Activated T-helper 2 cell treated with anti-CD3 and anti-CD28 coated beads, Interferon-gamma antibody, Interleukin-2, Interleukin-4, amounts not matched to agents 10 μg/mL and 5 μg/mL and 100 μg/mL, durations not matched to agents 14 hours and 24 hours and 36 hours (primary cell): ENCODE measurements at places on chromosomes 1 and 21.
A peak's percentile ranks its signal among the peaks of the same experiment; 100 is the strongest.

DNA sequence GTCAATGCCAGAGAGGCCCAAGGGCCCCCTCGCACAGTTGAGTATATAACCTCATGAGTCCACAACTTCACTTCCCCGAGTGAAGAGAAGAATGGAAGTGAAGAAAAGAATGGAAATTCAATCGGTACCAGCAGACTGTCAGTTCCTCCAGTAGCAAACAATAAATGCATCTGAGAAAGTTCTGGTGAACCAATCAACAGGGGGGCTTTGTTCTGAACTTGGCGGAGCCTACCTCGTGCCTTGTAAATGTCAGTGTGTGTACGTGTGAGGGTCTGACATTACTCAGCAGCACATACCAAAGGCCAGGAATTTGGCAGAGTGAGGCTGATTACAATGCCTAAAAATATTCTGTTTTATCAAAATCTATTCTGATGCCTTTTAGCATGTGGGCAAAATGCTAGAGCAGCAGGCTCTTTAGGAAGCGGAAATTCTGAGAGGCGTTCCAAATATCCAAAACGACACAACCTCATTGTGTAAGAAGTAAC lies 238.5 kb downstream of the LTN1 start:
- DNase-seq, result no peak

GRCh38 chr1:47347735-47348134 lies 14.1 kb downstream of the CMPK1 start:
- DNase-seq, result no peak

GRCh38 chr1:89270423-89270822 lies 2.2 kb downstream of the GBP5 start:
- no peak for DNase-seq

GRCh38 chr1:153883223-153883622 lies 39.5 kb downstream of the GATAD2B start:
- DNase-seq, result no peak

- no peak for DNase-seq
Measured at GRCh38 chr21:45577801-45578175, 35.5 kb upstream of the SLC19A1 start.

DNA sequence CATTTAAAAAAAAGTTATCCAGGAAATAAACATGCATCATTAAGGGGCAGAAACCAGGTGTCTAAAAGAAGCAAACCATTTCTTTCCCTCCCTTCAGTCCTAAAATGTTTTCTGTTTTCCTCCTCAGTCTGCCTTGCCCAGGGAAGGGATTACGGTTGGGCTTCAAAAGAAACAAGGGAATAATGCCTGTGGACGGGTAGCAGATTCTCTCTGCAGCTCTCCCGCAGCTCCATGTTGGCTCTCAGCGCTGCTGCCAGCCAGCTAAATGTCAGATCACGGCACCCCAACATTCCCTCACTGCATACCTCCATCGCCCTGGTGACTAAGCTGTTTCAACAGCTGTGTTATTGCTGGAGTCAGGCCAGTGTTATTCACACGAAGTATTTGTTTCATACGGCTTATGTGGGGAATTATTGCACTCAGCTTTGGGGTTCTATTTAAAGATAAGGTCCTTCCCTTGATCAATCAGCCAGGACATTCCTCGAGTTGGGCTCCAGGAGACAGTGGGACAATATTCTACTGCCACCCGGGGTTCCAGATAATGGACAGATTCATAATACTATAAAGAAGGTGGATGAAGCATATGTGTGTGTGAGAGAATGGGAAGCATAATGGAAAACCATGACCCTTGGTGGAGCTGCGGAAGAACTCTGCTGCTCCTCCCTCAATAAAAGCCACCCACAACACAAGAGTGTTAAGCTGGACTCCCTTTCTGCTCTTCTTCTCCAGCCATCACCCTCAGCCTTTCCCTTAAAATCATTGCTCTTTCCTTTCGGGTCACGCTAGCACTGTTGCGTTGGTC lies 58.2 kb downstream of the WLS start:
- no peak for DNase-seq

- DNase-seq, result no peak
Measured at GRCh38 chr1:189269011-189269410, 1208.7 kb downstream of the BRINP3 start.

GRCh38 chr1:15400627-15401026 lies 9.1 kb upstream of the EFHD2 start:
- no peak for DNase-seq

- DNase-seq, result no peak
Measured at GRCh38 chr1:22196041-22196440, 53.1 kb upstream of the WNT4 start.

DNA sequence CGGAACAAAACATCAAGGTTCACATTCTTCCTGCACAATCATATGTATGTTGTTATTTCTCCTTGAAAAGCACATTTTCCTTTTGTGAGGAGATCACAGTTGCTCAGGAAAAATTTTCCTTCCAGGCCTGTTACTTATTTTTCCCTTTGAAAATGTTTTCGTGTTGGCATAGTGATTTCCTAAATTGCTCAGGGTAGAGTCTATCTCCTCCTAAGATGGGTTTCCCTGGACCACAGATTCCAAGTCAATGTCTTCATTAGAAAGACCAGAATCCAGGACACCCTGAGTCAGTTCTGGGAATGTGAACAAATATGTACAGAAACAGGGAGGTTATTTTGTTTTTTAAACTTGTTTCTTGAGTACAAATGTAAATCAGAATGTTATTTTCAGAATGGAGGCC lies 94.3 kb upstream of the C1orf105 start:
- DNase-seq, result no peak

DNA sequence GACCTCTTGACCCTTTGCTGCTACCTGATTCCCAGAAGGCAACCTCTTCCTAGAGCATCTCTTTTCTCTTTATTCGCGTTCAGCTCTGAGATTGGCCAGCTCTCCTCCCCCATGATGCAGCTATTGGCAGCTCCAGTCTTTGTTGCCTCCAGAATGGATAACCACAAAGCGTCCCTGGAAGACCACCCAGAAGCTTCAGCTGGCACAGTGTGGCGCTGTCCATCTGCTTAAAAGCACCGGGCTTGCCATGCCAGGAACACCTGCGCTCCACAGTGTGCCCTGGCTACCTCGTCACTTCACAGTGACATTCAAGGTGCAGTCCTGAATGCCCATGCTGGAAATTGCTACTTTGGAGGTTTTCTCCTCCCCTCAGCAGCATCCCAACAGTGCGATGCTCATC lies 353.9 kb downstream of the LMO4 start:
- DNase-seq, result no peak

GRCh38 chr1:24052220-24052619 lies 59.7 kb downstream of the MYOM3 start:
- DNase-seq, result no peak

DNA sequence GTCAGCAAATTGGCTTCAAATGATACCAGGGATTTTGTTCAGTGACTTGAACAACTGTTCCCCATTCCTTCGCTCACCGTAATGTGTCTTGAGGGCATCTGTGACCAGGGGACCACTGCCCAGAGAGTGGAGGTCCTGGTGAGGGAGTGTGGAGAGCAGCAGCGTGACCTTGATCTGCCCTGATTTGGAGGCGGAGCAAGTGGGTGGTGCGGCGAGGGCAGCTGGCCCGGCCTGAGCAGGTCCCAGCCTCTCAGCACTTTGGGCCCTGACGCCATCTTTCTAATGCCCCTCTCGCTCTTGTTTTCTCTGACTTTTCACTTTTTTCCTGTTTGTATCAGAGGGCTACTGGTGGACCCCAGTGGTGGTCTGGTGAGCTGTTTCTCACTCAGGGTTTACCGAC lies 31.1 kb downstream of the DIP2A start:
- DNase-seq, result no peak

DNA sequence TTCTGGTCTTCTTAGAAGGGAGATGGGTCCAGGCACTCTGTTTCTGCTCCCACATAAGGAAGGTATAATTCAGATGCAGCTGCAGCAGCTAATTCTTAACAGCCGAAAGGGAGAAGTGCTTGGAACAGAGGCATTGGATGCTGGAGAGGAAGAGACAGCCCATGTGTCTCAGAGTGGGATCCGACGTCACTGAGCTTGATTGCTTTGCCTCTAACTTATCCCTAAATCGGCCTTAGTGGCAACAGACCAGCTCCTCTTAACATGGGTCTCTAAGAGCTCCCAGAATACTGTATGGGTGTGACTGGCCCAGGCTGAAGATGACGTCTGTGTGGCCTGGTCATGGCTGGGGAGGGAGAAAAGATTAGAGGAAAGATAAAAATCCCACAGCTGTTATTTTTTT lies 40.7 kb upstream of the KCND3 start:
- DNase-seq, result no peak

DNA sequence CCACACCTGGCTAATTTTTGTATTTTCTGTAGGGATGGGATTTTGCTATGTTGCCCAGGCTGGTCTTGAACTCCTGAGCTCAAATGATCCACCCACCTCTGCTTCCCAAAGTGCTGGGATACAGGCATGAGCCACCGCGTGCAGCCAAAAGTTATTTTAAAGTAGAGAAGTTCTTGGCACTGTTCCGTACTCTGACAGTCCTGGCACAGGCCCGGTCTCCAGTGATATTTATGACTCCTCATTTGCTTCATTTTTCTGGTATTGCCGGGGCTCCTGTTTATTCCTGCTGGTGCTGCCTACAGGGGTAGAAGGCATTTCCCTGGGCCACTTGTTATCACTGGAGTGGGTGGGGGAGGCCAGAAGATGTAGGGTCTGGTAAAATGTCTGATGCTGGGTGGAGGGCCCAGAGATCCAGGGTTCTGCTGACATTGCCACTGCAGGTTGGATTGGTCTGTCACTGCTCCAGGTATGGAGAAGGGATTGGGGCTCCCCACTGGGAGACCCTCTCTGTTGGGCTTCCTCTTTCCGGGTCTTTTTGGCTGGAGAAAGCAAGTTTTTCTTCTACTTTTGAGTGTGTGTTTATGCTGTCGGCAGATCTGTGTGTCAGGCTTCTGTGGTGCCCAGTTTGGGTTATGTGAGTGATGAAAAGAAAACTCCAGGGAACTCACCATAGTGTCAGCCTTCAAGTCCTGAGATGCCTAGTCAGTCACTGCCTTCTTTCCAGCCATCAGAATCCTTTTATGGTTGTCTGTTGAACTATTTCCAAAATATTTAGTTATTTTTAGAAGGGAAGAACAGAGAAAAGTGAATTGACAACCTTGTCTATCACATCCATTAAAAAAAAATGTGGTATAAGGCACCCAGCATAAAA lies 4.5 kb downstream of the MROH7 start:
- no peak for DNase-seq

DNA sequence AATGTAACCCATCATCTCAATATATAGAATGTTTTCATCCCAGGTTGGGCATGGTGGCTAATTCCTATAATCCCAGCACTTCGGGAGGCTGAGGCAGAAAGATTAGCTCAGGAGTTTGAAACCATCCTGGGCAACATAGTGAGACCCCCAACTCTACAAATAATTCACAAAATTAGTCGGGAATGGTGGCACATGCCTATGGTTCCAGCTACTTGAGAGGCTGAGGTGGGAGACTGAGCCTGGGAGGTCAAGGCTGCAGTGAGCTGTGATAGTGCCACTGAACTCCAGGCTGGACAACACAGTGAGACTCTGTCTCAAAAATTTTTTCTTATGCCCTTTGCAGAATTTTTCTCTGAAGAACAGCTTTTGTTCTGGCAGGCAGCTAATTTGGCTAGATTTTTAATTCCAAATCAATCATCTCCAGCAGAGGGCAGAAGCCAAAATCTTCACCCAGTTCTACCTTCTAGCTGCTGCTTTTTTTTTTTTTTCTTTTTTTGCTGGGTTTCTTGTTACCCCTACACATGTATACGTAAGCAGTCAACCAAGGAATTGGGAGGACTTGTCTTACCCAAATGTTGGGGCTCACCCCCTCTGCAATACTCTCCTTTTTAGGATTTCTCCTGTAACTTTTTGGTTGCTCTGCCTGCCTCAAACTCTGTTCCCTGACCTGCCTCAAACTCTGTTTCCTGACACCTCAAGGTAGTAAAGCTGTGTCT lies 2.7 kb upstream of the RAD54L start:
- no peak for DNase-seq

DNA sequence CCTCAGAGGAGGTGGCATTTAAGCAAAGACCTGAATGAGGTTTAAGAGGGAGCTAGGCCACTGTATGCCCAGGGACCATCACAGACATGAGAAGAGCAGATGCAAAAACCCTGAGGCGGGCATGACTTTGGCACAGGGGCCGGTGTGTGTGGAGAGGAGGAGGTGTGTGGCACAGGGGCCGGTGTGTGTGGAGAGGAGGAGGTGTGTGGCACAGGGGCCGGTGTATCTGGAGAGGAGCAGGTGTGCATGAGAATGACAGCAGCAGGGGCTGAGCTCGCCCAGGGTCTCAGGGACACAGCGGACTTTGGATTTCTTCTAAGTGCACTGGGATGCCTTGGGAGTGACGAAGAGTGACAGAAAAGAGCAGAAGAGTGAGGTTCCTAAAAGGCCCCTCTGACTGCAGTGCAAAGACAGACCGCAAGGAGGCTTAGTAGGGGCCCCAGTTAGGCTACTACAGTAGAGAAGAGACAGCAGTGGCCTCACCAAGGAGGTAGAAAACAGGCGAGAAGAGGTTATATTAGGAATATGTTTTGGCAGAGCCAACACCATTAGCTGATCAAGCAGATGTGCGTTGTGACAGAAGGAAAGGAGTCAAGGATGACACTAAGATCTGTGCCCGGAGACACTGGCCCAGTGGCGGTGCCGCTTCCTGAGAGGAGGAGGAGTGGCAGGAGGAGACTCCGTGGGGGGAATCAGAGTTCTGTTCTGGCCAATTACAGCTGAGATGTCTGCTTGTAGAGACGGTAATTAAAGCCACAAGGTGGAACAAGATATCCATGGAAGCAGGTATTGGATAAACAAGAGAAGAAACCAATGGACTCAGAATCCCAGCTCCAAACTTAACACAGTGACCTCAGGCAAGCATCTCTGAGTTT lies 18.4 kb downstream of the ZBTB17 start:
- DNase-seq, result no peak

DNA sequence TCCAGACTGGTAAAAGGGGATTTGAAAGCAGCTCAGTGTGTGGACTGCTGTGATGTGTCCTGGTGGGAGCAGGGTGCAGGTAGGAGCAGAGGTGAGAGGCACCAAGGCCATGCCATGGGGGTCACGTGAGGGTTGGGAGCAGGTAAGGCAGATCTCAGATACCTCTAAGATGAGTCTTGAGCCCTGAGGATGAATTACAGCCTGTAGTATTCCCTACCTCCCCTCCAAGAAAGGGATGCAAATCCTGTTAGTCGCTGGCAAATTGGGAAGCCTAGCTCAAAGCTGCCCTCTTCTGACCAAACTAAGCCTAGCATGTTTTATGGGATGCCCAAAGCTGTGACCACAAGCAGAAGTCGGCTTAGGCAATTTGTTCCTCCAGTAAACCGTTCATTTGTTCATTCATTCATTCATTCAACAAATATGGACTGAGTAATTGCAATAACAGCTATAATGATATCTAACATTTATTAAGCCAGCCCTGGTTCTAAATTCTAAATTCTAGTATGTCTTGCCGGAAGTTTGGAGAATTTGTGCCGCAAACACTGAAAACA lies 3.9 kb upstream of the NUAK2 start:
- peak; percentile 16 for DNase-seq

GRCh38 chr1:87052400-87052799 lies 138.0 kb downstream of the HS2ST1 start:
- no peak for DNase-seq

GRCh38 chr1:9350013-9350908 lies 57.6 kb downstream of the SPSB1 start:
- no peak for DNase-seq

- DNase-seq, result no peak
Measured at GRCh38 chr1:60088620-60089155, 15.1 kb upstream of the C1orf87 start.

- no peak for DNase-seq
Measured at GRCh38 chr1:97636941-97637340, 283.9 kb downstream of the DPYD start.
